ENCODE measurements at places on chromosomes 3 and 15.

DNA sequence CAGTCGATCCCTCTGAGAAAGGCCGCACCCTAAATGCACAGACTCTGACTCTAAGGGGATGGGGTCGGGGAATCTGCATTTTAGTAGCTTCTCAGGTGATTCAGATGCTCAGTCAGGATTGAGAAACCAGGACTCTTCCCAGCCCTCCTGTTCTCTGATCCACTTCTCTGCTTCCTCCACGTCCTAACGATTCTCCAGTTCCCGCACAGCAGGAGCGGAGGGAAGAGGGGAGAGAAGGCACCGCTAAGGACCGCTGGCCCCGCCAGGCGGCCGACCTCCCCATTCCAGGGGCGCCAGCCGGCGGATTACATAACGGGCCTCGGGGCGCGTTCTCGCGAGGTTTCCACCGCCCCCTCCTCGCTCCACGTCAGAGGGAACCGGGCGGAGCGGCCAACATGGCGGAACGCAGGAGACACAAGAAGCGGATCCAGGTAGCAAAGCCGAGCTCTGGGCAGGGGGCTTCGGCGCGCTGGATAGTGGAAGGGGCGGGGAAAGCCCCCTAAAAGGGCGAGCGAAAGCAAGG, at the start of gene SEC62:
Gene SEC62, plus strand, starts transcription at position 380 of the 523 bp plus-strand sequence. Its CDS starts 16 bp downstream, at position 396.
- H3K27me3 ChIP-seq = no peaks in the 10 kb centered on the region
- peak within 1 kb of the TSS; percentile 97 for H3K27ac ChIP-seq
- H3K36me3 ChIP-seq = no peaks in the 10 kb centered on the region

DNA sequence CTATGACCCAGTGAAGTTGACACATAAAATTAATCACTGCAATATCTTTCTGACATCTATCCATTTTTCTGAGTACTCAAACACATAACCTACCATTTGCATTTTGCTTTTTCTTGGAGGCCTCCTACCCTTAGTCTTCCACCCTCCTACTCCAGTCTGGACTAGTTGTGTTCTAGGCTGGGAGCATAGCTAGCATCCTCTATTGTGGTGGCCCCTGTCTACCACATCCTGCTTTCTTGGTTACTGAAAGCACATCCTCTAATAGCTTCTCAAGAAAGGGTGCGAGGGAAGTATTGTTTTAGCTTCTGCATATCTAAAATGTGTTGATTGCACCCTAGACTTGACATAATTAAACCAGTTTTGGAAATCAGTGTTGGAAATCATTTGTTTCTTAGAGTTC, 176.5 kb downstream of the THSD4 start:
- H3K27me3 ChIP-seq = no peaks in the 10 kb centered on the region
- H3K27ac ChIP-seq = no peak overlapping the region
- H3K4me3 ChIP-seq = no peak overlapping the region

- no peaks in the 10 kb centered on the region for H3K4me1 ChIP-seq
- DNase-seq = no peak
- H3K4me3 ChIP-seq = no peak overlapping the region
- H3K36me3 ChIP-seq = no peaks in the 10 kb centered on the region
Observed at GRCh38 chr3:129738172-129738571, 131.7 kb upstream of the PLXND1 start.

GRCh38 chr3:18007980-18008379, 265.5 kb upstream of the TBC1D5 start:
- H3K27ac ChIP-seq = no peak overlapping the region
- H3K27me3 ChIP-seq = no peaks in the 10 kb centered on the region
- H3K4me1 ChIP-seq = no peaks in the 10 kb centered on the region
- DNase-seq = no peak
- H3K4me3 ChIP-seq = no peak overlapping the region

DNA sequence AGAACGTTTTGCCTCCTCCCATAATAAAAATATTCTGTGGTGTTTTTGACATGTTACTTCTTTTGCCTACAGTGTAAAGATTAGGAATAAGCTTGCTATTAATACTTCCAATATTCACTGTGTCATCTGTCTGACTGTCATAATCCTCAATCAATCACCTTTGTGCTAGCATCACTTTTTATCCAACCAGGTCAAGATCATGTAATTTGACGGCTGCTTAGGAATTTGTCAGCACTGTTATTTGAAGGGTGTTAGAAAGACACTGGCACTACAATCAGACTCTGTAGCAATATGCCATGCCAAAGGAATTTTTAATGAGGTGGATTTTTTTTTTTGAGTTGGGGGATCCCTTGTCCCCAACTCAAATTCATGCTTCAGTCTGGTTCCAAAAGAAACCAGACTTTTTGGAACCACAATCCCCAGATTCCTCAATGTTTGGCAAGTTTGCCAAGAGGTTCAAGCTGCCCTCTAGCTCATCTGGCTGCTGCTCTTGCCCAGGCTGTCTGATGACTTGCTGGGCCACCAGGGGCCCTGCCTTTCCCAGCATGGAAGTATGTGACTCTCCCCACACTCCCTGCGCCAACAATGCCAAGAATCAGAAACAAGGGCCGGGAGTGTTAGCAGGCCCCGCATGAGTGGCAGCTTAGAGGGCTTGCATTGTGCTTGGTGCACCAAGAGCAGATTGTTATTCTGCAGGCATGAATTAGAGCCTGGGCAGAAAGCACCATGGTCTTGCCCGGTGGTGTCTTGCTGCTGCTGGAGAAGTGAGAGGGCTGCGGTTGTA, 58.6 kb upstream of the TSC22D2 start:
- no peaks in the 10 kb centered on the region for H3K36me3 ChIP-seq
- no peak overlapping the region for H3K27ac ChIP-seq
- DNase-seq = no peak
- no peak overlapping the region for H3K4me3 ChIP-seq
- no peaks in the 10 kb centered on the region for H3K27me3 ChIP-seq
- H3K4me1 ChIP-seq = no peaks in the 10 kb centered on the region

GRCh38 chr3:101898752-101899169, 49.4 kb downstream of the NFKBIZ start:
- H3K27me3 ChIP-seq = no peaks in the 10 kb centered on the region
- H3K4me1 ChIP-seq = no peaks in the 10 kb centered on the region
- H3K27ac ChIP-seq = no peak overlapping the region
- H3K36me3 ChIP-seq = no peaks in the 10 kb centered on the region
- H3K4me3 ChIP-seq = no peak overlapping the region
- DNase-seq = no peak

- H3K4me3 ChIP-seq = no peak overlapping the region
- no peaks in the 10 kb centered on the region for H3K4me1 ChIP-seq
- no peak for DNase-seq
- H3K36me3 ChIP-seq = no peaks in the 10 kb centered on the region
Observed at GRCh38 chr15:74504418-74504817, 36.6 kb upstream of the ARID3B start.

GRCh38 chr15:26521691-26522198, 251.1 kb downstream of the GABRB3 start:
- no peaks in the 10 kb centered on the region for H3K4me1 ChIP-seq
- H3K4me3 ChIP-seq = no peak overlapping the region
- no peaks in the 10 kb centered on the region for H3K36me3 ChIP-seq
- DNase-seq = no peak
- no peak overlapping the region for H3K27ac ChIP-seq
- H3K27me3 ChIP-seq = no peaks in the 10 kb centered on the region

GRCh38 chr3:42902257-42902656, 3.7 kb upstream of the ZNF662 start:
- H3K27me3 ChIP-seq = no peaks in the 10 kb centered on the region
- H3K4me1 ChIP-seq = peaks cover 4% of the 10 kb centered on the region
- DNase-seq = no peak
- H3K36me3 ChIP-seq = no peaks in the 10 kb centered on the region
- no peak overlapping the region for H3K4me3 ChIP-seq

GRCh38 chr3:165643425-165643824, 193.8 kb downstream of the BCHE start:
- H3K4me1 ChIP-seq = no peaks in the 10 kb centered on the region
- H3K27ac ChIP-seq = no peak overlapping the region
- DNase-seq = no peak
- no peaks in the 10 kb centered on the region for H3K36me3 ChIP-seq
- no peak overlapping the region for H3K4me3 ChIP-seq

DNA sequence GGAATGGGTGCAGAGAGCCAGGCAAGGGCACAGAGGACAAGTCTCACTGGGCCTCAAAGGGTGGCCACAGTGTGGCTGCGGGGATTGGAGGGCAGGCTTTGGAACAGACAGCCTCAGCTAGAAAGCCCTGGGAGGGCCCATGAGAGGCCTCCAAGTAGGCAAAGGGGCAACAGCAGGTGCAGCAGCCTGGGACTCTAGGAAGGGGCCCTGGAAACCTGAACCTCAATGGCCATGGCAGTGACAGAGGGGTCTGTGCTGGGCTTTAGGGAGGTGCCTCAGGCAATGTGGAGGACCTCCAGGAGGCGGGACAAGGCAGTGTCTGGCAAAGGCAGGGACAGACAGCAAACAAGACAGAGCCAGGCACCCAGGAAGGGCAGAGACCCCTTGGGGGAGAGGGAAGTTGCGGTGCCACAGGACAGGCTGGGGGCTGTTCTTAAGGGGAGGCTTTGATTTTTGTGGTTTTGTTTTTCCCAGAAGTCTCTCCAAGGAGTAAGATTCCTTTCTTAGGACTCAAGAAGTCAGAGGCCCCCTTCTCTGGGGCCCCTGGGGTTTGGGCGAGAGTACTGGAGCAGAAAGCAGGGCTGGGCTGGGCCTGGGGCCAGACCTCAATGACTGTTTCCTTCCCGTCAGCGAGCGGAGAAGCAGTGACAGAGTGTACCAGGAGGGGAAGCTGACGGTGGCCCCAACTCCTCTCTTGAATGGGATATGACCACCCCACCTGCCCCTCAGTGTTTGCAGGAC, 9.7 kb downstream of the STOML1 start:
- H3K4me1 ChIP-seq = no peaks in the 10 kb centered on the region
- H3K36me3 ChIP-seq = no peaks in the 10 kb centered on the region
- no peaks in the 10 kb centered on the region for H3K27me3 ChIP-seq
- H3K4me3 ChIP-seq = no peak overlapping the region

DNA sequence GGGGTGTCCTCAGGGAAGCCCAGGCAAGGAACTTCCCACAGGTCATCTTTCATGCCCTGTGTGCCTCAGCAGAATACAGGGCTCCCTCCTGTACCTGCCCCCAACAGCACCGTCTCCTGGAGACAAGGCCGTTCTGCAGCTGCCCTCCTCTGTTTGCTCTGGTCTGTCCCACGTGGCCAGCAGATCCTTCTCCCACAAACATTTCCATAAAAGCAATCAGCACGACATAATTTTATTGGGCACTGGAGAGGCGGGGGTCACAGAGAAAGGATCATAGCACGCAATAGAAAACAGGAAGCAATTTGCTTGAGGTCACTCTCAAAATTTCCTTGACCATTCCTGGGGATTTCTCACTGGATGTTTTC, 29.4 kb downstream of the STARD5 start:
- no peaks in the 10 kb centered on the region for H3K4me1 ChIP-seq
- H3K4me3 ChIP-seq = no peak overlapping the region
- no peak for DNase-seq
- H3K36me3 ChIP-seq = no peaks in the 10 kb centered on the region

DNA sequence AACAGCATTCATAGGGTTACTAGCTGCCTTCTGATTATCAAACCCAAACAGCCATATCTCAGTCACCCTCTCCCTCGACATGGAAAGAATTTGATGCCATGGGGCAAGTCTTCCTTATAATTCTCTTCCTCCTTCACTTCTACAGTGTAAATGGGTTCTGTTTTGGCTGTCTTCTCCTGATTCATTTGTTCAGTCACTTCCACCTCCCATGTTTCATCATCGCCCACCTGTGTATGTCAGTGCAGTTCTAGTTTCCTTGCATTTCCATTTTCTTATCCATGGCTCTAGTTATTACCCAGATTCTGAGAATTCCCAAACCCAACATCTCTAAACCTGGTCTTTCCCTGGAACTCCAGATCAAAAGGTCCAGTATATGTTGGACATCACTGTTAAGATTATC, 41.0 kb downstream of the RIOX2 start:
- no peak overlapping the region for H3K27ac ChIP-seq
- no peak for DNase-seq
- H3K4me3 ChIP-seq = no peak overlapping the region
- no peaks in the 10 kb centered on the region for H3K36me3 ChIP-seq
- no peaks in the 10 kb centered on the region for H3K4me1 ChIP-seq
- H3K27me3 ChIP-seq = no peaks in the 10 kb centered on the region

DNA sequence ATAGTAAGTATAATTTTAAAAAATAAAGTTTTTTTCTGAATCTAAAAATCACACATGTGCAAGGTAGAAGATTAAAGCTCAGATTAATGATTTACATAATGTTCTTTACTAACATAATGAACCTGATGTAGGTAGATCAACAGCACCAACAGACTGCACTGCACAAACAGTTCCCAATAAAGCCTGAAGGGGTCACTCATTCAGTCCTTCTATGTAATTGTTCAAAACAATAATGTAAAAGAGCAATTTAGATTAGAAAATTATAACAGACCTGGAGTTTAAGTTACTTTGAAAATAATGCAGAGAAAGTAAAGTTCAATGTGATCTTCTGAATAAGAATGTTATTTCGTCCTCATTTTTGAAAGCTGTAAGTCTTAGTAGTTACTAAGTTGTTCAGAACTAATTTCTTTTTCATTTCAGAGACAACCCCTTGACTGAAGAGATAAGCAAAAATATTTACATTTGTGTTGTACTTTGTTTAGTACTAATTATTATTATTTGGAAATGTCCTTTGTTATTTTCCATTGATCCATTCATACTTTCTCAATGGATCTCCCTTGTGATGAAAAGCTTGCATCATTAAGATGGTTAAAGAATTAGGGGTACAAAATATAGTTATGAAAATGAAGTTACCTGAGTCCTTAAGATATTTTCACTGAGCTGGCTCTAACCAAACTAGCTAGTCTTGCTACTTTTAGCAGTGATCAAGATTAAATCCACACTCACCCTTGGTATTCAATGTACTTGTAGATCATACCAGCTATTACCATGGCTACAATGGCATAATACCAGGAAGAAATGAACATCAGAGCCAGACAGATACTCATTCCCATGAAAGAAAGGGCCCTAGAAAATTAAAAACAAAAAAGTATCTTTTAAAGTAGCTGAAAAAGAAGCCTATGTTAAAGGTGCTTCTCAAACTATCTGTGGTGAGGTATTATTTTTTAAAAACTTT, 16.8 kb downstream of the EMC4 start:
- no peak overlapping the region for H3K4me3 ChIP-seq
- no peaks in the 10 kb centered on the region for H3K36me3 ChIP-seq
- H3K27me3 ChIP-seq = no peaks in the 10 kb centered on the region
- H3K4me1 ChIP-seq = no peaks in the 10 kb centered on the region

DNA sequence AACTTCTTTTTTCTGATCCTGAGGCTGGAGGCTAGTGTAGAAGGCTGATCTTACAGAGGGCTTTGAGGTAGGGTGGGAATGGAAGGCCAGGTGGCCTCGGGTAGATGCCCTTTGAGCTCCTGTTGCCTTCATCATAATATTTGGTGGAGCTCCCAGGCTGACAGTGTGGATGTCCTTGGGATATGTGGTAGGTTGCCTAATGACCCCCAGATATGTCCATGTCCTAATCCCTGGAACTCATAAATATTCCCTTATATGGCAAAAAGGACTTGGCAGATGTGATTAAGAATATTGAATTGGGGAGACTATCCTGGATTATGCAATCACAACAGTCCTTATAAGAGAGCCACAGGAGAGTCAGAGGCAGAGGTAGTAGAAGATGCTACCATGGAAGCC, 5.5 kb downstream of the ADAMTSL3 start:
- no peak overlapping the region for H3K27ac ChIP-seq
- DNase-seq = no peak
- H3K4me1 ChIP-seq = no peaks in the 10 kb centered on the region
- H3K36me3 ChIP-seq = no peaks in the 10 kb centered on the region

GRCh38 chr3:124082343-124082742, 90.4 kb upstream of the ROPN1 start:
- H3K4me3 ChIP-seq = no peak overlapping the region
- no peaks in the 10 kb centered on the region for H3K4me1 ChIP-seq
- H3K27me3 ChIP-seq = no peaks in the 10 kb centered on the region
- DNase-seq = no peak
- H3K27ac ChIP-seq = no peak overlapping the region

GRCh38 chr3:87173776-87174175, 53.3 kb upstream of the CHMP2B start:
- H3K27me3 ChIP-seq = no peaks in the 10 kb centered on the region
- DNase-seq = no peak
- H3K27ac ChIP-seq = no peak overlapping the region

Data from right lobe of liver (tissue), 6 donors.